ENCODE measurements at places on chromosomes 3 and 15. TPM values are rescaled to one million over a fixed set of nuclear protein-coding genes. Genes with fewer than 3 reads are reported as not detected.
A peak's percentile ranks its signal among the peaks of the same experiment; 100 is the strongest.

DNA sequence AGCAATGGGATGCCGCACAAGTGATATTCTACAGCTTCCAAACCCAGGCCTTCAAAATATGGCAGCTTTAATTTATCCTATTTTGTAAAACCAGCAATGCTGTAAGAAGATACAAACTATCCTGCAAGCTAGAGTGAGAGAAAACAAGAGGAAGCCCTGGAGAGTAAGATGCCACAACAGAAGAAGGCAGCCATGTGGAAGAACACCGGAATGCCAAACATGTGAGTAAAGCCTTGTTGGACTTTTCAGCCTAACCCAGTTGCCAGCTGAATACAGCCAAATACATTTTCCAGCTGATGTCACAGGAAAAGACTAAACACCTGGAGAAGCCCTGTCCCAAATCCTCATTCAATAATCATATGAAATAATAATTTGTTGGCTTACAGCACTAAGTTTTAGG lies 1115.1 kb upstream of the CADM2 start:
- no peak for DNase-seq

GRCh38 chr3:81521855-81522254 lies 239.6 kb downstream of the GBE1 start:
- no peak for DNase-seq

GRCh38 chr3:159280386-159281191 lies 478.7 kb downstream of the MFSD1 start:
- no peak for DNase-seq

- no peak for DNase-seq
These were observed 27.5 kb downstream of the IGF2BP2 start for GRCh38 chr3:185797108-185797881.

GRCh38 chr15:87902772-87903426 lies 353.6 kb downstream of the NTRK3 start:
- DNase-seq = no peak

DNA sequence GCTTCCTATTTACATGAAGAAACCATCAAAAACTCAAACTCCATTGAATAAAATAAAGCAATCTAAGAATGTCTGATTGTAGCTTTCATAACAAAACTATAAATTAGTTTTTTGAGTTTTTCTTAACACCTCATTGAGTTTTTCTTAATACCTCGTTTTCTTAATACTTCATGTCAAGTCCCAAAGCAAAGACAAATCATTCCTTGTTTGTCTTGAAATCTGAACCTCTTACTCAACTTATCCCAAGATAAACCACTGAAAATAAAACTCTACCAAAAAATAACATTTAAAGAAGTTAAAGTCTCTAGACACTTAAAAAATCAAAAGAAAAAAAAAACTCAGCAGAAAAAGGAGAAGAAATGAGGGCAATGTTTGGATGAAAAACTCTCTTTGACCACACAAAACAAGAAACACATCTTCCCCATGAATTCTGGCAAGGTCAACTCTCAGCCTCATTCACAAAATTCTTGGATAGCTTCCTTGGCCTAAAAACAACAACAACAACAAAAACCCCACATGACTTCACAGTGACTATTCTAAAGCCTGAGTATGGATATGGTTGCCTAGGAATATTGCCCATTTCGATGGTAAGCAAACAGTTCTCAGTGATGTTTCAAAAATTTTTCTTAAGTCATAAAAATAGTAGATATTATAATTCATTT lies 38.2 kb downstream of the TMCC1 start:
- DNase-seq = no peak

DNA sequence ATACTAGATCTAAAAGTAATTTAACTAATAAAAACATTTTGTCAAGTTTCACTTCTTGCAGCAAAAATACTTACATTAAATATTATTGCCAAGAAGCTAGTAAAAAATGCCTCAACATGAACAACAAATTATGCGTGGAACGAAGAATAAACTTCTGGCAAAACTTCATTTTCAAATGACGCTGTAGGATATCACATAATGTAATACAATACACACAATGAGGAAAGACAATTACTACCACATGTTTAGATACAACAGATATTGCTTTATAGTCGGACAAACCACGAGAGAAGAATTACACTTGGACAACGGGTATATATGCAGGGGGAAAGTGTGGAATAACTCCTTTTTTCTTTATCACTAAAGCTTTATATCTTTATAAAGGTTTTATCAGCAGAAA lies 21.6 kb downstream of the P3H2 start:
- DNase-seq = no peak

- DNase-seq = no peak
These were observed 57.3 kb upstream of the ROPN1 start for GRCh38 chr3:124048967-124049798.

- DNase-seq = no peak
These were observed 1088.4 kb downstream of the OTOL1 start for GRCh38 chr3:162584986-162585385.

DNA sequence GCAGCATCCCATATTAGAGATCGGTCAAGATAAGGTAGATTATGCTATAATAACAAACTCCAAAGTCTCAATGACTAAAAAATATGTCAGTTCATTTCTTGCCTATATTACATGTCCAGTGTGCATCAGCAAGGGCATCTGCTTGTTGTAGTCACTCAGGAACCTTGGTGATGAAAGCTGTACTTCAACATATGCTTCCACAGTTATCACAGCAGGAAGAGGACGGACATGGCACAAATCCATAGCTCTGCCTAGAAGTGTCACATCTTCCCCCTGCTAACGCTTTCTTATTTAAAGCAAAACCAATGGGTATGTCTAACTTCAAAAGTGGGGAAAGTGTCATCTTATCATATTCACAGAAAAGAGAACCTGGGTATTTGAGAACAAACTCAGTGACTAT lies 20.0 kb upstream of the PIAS1 start:
- no peak for DNase-seq

GRCh38 chr3:9255976-9256375 lies 6.5 kb upstream of the SRGAP3 start:
- DNase-seq = no peak

DNA sequence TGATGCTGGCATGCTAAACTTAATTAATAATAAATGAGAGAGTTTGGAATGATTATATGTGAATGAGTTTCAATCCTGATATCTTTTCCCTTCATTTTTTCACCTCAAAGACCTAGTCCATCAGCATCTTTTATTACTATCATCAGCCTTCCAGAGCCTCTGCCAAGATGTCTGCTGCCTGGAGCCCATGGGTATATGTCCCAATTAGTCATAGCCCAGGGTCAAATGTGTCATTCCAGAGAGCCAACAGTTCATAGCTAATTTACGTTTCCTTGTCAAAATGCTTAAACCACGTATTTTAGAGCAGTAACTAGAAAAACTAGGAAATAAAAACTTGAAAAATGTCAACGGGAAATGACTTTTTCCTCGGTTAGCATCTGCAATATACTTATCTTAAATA lies 457.9 kb downstream of the SI start:
- DNase-seq = no peak

DNA sequence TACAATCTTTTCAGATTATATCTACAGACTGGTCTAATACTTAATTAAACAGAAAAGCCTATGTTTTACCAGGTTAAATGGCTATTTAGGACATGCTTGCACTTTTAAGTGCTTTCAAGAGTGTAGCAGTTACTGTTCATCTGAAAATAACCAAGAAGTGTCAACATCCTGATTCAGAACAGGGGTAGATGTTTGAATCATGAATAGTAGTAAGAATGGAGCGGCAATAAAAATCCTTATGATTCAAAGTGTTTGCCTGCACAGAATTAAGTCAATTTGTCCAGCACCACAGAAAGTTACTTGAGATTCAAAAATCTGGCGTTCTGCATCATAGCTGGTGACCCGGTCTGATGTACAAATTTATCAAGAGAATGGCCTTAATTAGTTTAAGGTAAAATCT lies 48.3 kb downstream of the GREM1 start:
- DNase-seq = no peak

- no peak for DNase-seq
These were observed 38.4 kb upstream of the GALNT15 start for GRCh38 chr3:16136055-16136454.

- no peak for DNase-seq
These were observed 121.6 kb upstream of the VEPH1 start for GRCh38 chr3:157624801-157625200.

- no peak for DNase-seq
These were observed 60.1 kb downstream of the ADAMTS9 start for GRCh38 chr3:64627471-64628321.

DNA sequence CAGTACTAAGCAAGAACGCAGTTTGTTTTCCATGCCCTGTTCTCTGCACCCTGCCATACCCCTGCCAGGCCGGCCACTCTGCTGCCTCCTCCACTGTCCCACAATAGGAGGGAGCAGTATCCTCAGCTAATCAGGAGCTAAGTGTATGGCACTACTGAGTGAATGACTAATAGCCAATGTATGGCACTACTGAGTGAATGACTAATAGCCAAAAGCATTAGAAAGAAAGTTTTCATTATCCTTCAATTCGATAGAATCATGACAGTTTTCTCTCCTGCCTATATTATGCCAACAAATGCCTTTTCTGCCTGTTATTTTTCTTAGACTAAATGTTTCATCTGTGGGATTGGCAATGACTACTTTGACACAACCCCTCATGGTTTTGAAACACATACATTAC lies 107.5 kb upstream of the CHRM5 start:
- no peak for DNase-seq

DNA sequence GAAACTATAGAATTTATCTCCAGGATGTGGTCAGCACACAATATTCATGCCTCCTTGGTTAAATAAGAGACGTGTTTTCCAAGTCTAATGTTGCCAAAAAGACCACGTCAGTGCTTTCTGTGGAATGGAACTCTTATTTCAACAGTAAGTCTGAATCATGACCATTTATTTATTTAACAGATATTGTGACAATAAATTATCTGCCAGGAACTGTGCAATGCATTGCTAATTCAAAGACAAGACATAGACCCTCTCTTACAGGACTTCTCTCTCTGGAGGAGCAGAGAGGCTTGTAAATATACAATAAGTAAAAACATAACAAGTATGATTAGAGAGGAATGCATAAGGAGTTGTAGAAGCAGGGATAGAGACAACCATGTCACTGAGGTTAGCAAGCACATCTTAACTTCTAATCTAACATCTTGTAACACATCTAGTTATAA lies 227.5 kb downstream of the DTWD1 start:
- DNase-seq = no peak

GRCh38 chr3:77040216-77040615 lies 317 bp downstream of the ROBO2 start:
- no peak for DNase-seq

DNA sequence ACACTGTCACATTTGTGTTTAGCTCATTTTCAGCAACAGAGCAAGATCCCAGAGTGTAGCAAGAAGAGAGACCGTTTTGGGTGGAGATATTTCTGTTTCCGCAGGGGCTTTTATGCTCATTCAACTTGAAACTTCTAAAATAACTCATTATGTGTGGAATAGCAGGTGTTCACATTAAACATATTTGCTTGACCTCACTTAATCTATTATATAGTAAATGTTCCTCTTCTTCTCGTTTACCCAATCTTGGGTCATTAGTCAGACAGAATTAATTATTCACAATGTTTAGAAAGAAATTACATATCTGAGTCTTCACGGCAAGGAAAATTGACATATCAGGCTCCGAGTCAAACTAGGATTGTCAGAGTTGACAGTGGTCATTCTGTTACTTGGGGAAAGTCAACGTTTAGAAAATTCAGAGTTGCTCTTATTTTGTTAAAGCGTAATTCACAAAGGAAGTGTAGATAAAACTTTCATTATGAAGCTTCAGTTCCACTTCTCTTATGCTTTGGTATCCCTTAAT lies 222.9 kb downstream of the TPRG1 start:
- no peak for DNase-seq

GRCh38 chr3:188510366-188510765 lies 356.4 kb downstream of the LPP start:
- DNase-seq = peak; percentile 47

MYZAP gene
- 7.4 TPM for total RNA-seq

MANF gene
- total RNA-seq = 182 TPM

GMNC gene
- total RNA-seq = not detected

TUSC7 gene
- total RNA-seq = not detected

ITGA11 gene
- 0.20 TPM for total RNA-seq

CIB1 gene
- 44.6 TPM for total RNA-seq

GATA2 gene
- 16.2 TPM for total RNA-seq

AKAP13 gene
- total RNA-seq = 71.8 TPM

MELTF gene
- total RNA-seq = 5.0 TPM

IL5RA gene
- total RNA-seq = not detected

SHC4 gene
- 0.18 TPM for total RNA-seq
